ENCODE measurements at places on chromosomes 13 and 19.
A peak's percentile ranks its signal among the peaks of the same experiment; 100 is the strongest.

DNA sequence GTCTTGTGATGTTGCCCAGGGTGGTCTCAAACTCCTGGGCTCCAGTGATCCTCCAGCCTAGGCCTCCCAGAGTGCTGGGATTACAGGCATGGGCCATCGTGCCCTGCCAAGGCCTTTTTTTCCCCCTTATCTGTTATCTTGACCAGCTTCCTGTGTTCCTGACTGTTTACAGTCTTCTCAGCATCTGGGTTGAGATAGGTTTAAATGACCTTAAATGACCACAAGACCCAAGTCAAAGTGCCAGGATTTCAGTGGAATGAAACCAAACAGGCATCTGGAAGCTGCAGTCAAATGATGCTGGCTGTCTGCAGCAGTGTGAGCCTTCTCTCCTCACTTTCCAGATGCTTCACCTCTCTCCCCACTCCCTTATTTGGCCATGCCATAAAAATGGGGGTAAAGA lies 114.2 kb upstream of the CLDN10 start:
- DNase-seq, result no peak

- peak; percentile 45 for DNase-seq
Observed at GRCh38 chr19:3494051-3494450, 6.4 kb downstream of the DOHH start.

GRCh38 chr13:43786766-43787517 lies at the start of gene ENOX1:
Gene ENOX1, minus strand, starts transcription at chr13:43786972.
- peak; percentile 32 for DNase-seq

DNA sequence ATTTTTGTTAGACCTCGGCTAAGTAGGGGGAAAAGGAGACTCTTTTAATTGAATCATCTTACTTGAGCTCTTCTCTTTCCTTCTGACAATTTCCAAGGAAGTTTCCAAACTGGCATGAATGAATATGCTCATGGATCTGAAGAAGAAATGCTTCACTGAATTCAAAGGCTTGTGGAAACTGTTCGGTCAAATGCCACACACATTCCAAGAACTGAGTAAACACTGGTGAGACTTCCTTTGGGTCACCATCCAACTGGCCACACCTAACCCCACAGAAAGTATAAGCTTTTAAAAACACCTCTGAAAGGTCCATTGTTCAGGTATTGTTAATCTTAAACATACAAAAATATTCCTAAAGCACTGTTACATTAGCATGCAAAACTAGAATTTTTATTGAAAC lies 33.6 kb downstream of the MTMR6 start:
- no peak for DNase-seq

DNA sequence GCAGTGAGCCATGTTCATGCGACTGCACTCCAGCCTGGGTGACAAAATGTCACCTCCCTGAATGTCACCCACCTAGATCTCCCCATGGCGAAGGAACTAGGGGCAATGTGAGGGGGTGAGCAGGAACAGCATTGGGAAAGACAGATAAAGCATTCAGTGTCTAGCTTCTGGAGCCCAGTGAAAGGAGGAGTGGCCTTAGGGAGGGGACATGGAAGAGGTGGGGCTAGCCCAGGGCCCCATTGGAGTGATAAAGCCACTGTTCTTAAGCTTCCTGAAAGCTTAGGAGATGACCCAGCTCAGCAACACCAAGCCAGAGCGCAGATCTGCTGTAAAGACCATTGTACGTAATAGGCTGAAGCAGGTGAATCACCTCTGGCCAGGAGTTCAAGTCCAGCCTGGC lies 13.0 kb upstream of the KCNN1 start:
- no peak for DNase-seq

- DNase-seq, result no peak
Observed at GRCh38 chr19:5637971-5638370, 15.1 kb downstream of the SAFB start.

DNA sequence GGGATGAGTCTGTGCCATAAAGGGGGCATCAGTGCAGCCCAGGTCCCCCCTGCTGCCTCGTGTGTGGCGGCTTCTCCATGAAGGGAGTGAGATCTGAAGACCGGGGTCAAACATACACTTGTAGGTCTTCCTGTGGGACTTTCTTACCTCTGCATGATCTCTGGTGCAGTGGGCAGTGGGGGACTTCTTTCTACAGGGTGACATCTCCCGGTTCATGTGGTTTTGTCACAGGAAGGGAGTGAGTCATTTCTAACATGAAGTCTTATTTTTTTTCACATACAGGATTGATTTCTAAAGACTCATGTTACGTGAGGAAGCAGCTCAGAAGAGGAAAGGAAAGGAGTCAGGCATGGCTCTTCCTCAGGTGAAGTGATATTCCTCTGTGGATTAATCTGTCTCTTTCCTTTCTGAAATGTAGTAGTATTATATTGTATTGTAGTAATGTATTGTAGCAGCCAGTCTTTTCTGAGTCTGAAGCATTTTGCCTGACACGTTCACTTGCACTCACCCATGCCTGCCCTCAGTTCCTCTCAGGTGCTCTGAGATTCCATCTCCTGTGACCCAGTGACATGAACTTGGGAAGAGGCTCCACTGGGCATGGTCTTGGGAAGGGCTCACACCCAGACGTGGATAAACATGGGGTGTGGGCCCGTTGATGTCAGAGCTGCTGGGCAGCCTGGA lies 15.7 kb downstream of the ZNF808 start:
- DNase-seq, result peak; percentile 50

- DNase-seq, result no peak
Observed at GRCh38 chr13:109494925-109495369, 291.4 kb downstream of the IRS2 start.

- DNase-seq, result no peak
Observed at GRCh38 chr13:39385621-39386231, 217.3 kb downstream of the LHFPL6 start.

DNA sequence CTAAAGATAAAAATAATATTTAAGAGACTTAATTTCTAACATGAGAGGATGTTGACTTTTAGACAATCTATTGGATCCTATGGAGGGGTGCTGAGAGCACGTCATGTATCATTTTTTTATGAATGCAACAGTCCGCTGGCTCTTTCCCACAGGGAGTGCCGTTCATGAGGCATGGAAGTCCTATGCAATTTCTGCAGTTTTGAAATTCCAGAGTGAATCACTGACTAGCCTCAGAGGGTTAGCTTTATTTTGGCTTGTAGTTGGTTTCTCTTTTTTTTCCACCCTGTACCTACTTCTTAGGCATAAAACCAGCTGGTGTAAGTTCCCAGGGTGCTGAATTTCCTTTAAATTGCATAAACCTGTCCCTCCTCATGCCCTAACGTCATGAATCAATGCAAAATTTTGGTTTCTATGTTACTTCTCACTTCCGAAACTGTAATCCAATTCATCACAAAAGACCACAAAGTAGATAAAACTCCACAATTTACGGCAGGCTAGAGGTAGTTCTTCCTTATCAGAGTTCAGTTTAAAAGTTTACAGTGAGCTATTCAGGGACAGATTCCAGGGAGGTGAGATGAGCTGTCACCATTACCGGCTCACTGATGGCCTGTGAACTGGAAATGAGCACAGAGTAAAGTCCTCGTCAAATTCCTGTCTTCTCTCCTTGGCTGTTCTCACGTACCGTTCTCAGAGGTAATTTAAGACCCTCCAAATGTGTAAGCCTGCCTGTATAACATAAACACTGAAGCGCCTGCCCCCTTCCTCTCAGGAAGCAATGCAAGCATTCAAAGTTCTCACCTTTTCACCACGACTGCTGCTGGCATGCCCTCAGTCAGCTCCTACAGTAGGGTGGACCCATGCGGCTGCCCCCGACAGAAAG lies 216.6 kb upstream of the SLC10A2 start:
- DNase-seq, result no peak

- DNase-seq, result peak; percentile 88
Observed at GRCh38 chr19:29610574-29611271, 4.6 kb downstream of the POP4 start.

GRCh38 chr13:66312312-66313087 lies 917.6 kb downstream of the PCDH9 start:
- no peak for DNase-seq

- DNase-seq, result no peak
Observed at GRCh38 chr13:32978278-32978677, 37.9 kb upstream of the KL start.

DNA sequence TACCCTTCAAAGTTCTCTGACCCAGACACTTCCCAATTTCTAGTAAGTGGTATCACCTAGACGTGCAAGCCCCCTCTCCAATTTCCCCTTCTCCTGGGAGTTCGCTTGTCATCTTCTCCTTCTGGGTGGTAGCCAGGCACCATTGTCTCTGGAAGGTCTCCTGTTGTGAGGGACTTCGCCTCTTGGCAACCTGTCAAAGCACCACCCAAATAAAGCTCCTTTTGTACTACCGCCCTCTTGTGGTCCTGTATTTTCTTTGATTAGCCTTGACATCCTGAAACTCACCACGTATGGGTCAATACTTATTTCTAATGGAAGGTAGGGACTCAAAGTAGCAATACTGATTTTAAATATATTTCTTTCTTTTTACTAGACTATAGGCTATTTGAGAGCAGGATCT lies 8.2 kb downstream of the GPC5 start:
- DNase-seq, result no peak

GRCh38 chr13:29758531-29759114 lies 91.8 kb downstream of the UBL3 start:
- peak; percentile 66 for DNase-seq

- DNase-seq, result no peak
Observed at GRCh38 chr13:47747901-47748300, 253.2 kb downstream of the SUCLA2 start.

GRCh38 chr19:30252214-30252613 lies 120.0 kb upstream of the ZNF536 start:
- DNase-seq, result no peak

- DNase-seq, result no peak
Observed at GRCh38 chr13:28503182-28503967, 8.4 kb upstream of the FLT1 start.

DNA sequence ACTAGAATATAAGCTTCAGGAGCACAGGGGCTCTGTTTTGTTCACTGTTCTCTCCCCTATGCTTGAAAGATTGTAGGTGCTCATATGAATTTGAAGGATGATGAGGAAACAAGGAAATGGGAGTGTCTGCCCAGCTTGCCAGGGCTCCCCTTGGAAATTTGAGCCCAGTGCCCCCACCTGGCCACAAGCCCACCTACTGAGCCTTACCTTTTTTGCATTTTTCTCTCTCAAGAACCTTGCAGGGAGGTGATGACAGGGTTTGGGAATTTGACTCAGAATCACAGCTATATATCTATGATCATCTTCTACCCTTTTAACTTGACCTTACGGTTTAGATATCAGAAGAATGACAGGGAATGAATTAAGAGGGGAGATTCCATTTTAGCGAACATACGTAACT lies 33.8 kb downstream of the SERP2 start:
- no peak for DNase-seq
